ENCODE measurements at places on chromosomes 11 and 22.

GRCh38 chr11:18259259-18259658 is 6.8 kb upstream of the SAA1 start:
- DNase-seq: no peak

- DNase-seq: no peak
Measured at GRCh38 chr11:116686866-116687265, 85.9 kb downstream of the BUD13 start.

DNA sequence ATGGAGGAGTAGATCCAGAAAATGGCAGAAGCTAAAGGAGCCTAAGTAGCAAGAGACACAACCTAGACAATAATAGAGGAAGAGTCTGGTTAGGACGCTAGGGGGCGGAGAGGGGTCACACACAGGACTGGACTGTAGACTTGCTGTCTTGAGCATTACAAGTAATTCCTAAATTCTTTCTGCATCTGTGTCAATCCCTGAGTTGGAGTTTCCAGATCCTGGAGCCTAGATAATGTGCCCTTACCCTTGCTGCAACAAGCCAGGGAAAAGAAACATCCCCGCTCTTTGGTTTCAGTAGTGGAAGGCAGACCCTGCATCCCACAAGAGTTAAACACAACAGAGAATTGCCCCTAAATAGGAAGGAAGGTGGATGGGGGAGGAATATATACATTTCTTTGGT is 14.9 kb upstream of the CCDC73 start:
- peak; percentile 31 for DNase-seq

- no peak for DNase-seq
Measured at GRCh38 chr22:17152971-17153370, 6.1 kb downstream of the HDHD5 start.

- no peak for DNase-seq
Measured at GRCh38 chr11:130308886-130309285, 5.8 kb downstream of the ZBTB44 start.

DNA sequence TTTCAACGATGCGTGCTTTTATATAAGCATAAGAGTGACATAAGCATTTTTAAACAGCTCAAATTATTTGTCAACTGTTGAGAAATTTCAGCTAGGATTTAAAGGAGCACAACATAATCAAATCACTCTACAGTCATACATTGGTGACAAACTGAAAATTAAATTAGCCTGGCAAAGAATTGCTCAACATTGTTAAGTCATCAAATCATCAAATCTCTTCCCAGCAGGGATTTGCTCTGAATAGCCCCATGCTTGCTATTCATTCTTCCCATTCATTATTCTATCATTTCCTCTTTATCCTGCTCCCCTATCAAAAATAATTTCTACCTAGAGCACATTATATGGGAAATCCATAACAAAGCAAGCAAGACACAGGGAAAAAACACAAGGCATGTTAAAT is 198.7 kb upstream of the LUZP2 start:
- no peak for DNase-seq

- DNase-seq: no peak
Measured at GRCh38 chr11:73384531-73384871, 8.3 kb downstream of the RELT start.

DNA sequence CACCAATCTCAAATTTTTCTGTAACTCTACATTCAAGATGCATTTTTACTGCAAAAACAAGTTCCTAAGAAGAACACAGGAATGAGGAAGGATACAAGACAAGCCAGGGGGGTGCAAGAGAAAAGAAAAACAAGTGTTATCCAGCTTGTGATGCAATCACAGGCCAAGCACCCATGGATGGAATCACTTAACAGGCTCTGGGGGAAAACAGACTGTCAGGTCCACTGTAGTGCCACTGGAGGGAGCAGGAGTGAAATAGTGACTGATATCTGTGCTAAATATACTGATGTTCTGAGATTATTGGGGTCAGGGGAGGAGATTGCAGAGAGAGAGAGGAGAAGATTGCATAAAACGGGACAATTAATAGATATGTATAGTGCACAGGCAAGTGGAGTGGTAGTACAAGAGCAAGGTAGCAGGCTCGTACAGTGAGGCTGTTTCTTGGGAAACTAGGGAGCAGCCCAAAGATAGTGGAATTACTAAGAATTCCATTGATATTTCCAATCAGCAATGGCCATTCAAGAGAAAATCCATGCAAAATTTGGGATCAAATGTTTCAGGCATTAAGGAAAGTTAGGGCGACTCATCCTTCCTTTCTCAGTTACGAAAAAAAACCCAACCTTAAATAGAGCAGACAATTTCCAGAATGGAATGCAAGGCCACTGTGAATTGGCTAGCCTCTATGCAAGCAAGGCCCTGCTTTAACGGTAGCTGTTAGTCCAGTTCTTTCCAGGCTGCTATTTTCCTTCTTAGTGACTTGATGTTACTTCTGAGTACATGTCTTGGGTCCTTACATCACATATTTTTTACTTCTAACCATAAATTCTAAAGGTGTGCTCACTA is 52.2 kb upstream of the CEP126 start:
- no peak for DNase-seq

GRCh38 chr22:25475257-25476022 is 89.0 kb upstream of the GRK3 start:
- DNase-seq: no peak

DNA sequence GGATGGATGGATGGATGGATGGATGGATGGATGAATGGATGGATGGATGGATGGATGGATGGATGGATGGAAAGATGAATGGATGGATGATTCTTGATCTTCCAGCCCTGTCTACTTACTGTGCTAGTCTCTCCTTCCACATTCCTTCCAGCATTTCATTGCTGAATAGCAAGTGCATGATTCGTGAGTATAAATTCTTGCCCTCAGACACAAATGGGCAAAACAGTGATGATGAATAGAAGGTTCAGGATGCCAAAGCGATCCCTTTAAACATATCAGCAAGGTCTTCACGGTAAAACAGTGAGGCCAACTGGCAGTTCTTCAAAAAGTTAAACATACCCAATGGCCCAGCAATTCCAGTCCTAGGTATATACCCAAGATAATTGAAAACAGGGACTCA is 400.2 kb downstream of the MN1 start:
- DNase-seq: no peak

DNA sequence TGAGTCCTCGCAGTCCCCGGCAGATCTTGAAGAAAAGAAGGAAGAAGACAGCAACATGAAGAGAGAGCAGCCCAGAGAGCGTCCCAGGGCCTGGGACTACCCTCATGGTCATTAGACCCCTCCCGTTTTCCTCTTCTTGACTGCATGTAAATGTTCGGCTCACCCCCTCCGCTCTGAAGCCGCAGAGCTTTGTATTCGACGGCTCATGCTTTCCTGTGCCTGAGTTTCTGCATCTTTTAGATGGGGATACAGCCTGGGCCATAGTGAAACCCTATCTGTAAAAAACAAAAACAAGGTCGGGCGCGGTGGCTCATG is 7.7 kb downstream of the USP18 start:
- no peak for DNase-seq

DNA sequence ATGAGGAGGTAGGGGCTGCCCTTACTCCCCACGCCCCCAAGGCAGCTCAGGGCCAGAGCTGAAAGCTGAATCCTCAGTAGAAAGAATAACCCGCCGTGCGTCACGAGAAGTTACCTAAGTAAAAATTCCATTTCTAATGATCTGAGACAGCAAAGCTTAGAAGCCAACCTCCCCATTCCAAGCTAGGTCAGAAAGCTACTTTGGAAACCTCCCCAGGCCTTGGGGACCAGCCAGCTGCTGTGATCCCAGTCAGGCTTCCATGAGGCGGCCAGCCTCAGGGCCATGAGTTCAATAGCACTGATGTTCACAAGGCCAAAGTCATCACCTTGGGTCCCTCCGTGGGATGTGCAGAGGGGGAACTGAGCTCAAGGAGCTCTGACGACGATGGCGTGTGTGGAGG is 6.9 kb downstream of the SHISAL1 start:
- no peak for DNase-seq

- no peak for DNase-seq
Measured at GRCh38 chr11:46176421-46176820, 55.2 kb upstream of the PHF21A start.

DNA sequence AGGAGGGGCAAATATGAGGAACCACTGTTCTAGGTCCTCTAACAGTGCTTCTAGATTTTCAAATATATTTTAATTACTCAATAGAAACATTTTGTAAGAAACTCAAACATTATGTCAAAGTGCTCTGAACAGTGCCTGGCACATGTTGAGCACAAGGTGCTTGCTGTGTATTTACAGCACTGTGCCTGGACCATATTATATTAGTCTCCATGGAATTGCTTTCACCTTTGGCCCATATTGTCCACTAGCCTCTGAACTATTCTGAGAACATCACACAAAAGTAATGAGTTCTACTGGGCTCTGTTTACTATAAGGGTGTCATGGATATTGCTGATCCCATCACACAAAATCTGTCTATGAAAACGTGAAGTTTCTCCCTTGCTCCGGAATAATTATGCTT is 76.7 kb downstream of the PPFIBP2 start:
- DNase-seq: no peak

- no peak for DNase-seq
Measured at GRCh38 chr11:22808571-22809197, 20.9 kb downstream of the SVIP start.

DNA sequence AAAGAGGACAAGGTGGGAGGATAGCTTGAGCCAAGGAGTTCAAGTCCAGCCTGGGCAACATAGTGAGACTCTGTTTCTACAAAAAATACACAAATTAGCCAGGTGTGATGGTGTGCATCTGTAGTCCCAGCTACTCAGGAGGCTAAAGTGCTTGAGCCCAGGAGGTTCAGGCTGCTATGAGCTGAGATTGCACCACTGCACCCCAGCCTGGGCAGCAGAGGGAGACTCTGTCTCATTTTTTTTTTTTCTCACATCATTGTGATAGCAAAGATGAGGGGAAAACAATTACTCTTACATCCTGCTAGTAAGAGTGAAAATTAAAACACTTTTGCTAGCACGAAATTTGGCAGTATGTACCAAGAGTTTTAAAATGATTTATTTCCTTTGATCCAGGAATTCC is 463.7 kb downstream of the TMEM135 start:
- DNase-seq: no peak

DNA sequence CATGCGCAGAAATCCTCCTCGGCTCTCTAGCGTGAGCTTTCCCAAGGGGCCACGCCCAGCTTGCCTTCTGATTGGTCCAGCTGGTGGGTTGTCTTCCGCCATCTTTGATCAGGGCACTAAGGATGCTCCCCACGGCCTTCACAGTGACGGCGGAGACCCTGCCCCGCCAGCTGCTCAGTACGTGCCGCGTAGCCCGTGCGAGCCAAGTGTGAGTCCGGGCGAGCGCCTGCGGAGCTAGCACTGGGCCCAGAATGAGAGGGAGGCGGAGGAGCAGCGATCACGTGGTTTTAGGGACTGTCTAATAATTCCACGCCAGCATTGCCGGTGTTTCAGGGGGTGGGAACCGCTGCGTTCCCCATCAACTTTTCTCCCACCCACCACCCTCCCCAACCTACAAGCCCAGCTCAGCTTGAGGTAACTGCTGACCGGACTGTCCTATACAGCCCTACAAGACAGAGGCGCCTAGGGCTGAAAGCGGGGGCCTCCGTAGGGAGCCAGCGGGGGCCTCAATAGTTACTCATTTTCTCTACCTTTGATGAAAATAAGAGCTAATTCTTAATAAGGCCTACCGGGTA is 1.5 kb upstream of the MTFP1 start:
- DNase-seq: peak; percentile 93

- DNase-seq: no peak
Measured at GRCh38 chr22:47465222-47465621, 702.8 kb downstream of the TBC1D22A start.

DNA sequence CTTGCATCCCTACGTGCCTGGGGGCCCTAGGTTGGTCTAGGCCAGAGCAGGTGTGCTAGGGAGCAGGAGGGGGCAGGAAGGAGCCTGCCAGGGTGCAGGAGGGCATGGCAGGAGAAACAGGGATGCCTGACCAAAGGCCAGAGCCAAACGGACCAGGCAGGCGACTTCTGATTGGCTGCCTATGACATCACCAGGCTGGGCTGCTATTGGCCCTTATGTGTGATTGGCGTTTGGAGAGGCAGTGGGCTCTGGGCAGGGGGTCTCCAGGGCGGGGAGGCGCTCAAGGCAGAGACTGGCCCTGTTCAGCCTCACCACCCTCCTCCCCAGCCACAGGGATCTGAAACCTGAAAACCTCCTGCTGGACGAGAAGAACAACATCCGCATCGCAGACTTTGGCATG is 44.4 kb downstream of the MOB2 start:
- no peak for DNase-seq

- no peak for DNase-seq
Measured at GRCh38 chr11:118896472-118896913, 12.8 kb downstream of the CXCR5 start.

DNA sequence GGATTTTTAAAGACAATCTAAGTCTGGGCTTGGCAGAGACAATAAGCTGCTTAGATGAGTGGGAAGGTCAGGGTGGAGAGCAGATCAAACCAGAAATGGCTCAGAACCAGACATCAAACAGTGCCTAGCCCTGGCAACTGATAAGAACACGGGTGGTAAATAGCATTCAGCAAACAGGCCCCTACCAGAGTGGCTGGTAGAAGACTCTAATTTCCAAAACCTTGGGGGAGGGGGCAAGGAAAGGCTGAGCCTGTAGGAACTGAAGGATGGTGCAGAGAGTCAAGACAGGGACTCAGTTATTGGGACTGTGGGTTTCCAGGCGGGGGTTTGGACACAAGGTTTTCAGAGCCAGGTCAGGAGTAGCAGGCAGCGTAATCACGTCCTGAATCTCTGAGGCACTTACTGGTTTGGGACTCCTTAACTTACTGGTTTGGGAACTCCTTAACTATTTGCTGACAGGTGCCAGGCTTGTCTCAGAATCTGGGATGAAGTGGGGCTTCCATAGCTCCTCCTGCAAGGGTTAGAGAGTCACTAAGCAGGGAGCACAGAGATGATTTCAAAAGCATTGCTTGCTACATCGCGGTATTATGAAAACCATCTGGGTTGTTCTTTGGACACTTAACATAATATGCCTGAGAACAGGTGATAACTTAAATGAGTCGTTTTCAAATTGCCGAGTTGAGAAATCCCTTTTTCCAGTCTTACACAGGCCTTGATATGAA is 5.7 kb upstream of the ABTB2 start:
- no peak for DNase-seq

GRCh38 chr22:44909241-44909640 is 100.6 kb downstream of the PHF21B start:
- no peak for DNase-seq

DNA sequence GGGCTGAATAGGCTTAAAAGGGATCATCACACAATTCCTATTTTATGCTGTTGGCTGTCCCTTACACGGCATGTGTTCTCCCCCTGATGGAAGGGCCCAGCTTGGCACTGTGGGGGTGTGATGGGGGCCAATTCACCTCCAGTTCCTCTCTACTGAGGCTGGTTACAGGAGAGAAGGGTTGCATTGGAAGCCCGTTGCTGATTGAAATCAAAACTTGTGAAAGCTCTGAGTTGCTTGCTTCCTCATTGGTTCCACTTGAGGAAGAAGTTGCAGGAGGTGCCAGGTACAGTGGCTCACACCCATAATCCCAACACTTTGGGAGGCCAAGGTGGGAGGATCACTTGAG is 13.3 kb upstream of the PRG2 start:
- no peak for DNase-seq

- no peak for DNase-seq
Measured at GRCh38 chr22:22520020-22520656, at the start of gene ZNF280A. ZNF280A (minus strand) TSS chr22:22520270; CDS start chr22:22515630, 4,640 bp downstream.

Data from NCI-H2081 treated with DMSO at 0.1 percent for 48 hours (cell line).